ENCODE measurements at places on chromosomes 2 and 18. TPM values are rescaled to one million over a fixed set of nuclear protein-coding genes. Genes with fewer than 3 reads are reported as not detected.

Gene APOB
- total RNA-seq, result 20.1 TPM

Gene MYO3B
- total RNA-seq, result not detected

Gene RAB6D
- total RNA-seq, result not detected

Gene HOXD3
- total RNA-seq, result not detected

Gene MAP3K20
- total RNA-seq, result 141 TPM

Gene TUBA4B
- not detected for total RNA-seq

Gene ABCG5
- not detected for total RNA-seq

Gene XRCC5
- 93.7 TPM for total RNA-seq

Gene GKN1
- total RNA-seq, result not detected

Gene MC2R
- total RNA-seq, result not detected

Gene CYP27C1
- total RNA-seq, result not detected

Gene FOXI3
- not detected for total RNA-seq

Gene NPPC
- 0.82 TPM for total RNA-seq

Measured in right atrium auricular region (tissue), 2 donors.